ENCODE measurements at places on chromosomes 3 and 15.
A peak's percentile ranks its signal among the peaks of the same experiment; 100 is the strongest.

- DNase-seq, result no peak
These were observed 200.1 kb upstream of the GAP43 start for GRCh38 chr3:115423170-115423569.

DNA sequence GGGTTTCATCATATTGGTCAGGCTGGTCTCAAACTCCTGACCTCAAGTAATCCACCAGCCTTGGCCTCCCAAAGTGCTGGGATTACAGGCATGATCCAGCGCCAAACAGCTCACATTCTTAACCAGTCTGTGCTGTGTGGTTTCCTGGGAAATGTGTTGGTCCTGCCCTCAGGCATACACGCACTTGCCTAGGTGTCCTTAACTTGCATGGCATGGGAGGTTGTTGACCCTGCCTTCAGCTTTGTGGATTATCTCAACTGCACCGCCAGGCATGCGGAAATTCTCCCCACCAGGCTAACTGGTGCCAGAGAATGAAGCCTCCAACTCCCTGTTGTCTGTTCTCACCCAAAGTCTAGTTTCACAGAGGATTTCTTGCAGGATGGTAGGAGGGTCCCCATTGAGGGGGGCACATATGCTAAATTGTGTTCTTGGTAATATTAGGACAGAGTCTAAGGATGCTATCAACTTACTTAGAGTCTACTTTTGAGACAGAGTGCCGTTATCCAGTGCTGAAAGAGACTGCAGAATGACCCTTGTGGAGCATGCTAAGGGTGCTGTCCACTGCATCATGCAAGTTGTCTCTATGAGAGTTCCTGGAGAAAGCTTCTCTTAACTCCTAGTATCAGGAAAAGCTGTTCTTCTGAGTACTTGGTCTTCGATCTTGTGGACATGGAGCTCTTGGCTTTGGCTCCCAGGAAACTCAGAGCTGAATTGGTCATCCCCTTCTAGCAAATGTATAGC, 61.6 kb upstream of the EIF1B start:
- no peak for DNase-seq

GRCh38 chr3:184848934-184849333, 37.0 kb downstream of the VPS8 start:
- no peak for DNase-seq

- no peak for DNase-seq
These were observed 25.1 kb upstream of the SH3GL3 start for GRCh38 chr15:83422081-83422480.

- DNase-seq, result no peak
These were observed 4.0 kb downstream of the LAMP3 start for GRCh38 chr3:183158551-183159006.

GRCh38 chr15:73033611-73034010, 18.7 kb upstream of the NEO1 start:
- DNase-seq, result no peak

GRCh38 chr15:76993114-76993725, 1.7 kb upstream of the PSTPIP1 start:
- no peak for DNase-seq

GRCh38 chr15:39643727-39644126, 62.8 kb downstream of the THBS1 start:
- DNase-seq, result no peak

GRCh38 chr3:134860141-134860540, 65.1 kb downstream of the EPHB1 start:
- no peak for DNase-seq

DNA sequence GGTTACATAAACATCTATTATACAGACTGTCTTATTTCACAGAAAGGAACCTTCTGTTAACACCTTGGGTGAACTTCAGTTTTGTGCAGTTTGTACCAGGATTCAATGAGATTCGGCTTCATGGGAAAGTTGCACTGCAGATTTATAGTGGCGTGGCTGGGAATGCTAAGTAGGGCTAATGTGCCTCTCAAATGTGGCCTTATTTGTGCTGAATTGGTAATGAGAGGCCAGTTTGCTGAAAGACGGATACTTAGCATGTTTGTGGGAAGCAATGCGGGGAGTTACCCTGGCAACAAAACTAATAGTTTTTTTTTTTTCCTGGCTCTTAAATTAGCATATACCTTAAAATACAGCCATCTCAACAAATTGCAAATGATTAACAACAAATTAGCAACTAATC, 28.6 kb upstream of the CEMIP start:
- DNase-seq, result no peak

DNA sequence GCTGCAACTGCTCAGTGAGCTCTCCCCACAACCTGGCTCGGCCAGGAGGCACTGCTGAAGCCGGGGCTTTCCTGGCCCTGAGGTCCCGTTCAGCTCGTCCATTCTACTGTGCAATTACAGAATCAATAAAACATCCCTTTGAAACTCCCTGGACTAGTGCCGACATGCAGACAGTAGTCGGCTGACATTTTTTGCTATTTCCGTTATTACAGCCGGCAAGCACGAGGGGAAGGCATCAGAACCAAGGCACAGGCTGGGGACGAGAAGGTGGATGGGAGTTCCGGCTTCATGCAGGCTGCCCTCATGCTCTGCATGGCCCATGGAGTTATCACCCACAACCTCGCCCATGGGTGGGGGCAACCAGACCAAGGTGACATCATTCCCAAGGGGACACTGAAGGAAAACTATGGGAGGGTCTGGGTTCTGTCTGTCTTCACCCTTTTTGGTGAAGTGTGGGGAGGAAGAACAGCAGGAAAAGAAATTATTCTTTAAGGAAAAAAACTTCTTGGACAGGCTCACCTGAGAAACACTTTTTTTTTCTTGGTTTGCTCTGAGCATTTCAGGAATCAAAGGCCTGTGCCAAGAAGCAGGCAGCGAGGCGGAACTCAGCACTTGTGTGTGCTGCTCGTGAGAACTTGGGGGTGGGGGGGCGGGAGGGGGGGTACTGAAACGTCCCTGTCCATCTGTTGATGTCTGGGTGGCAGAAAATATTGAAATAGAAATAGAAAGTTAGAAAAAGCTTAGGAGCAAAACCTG, 154.5 kb downstream of the FOXP1 start:
- no peak for DNase-seq

DNA sequence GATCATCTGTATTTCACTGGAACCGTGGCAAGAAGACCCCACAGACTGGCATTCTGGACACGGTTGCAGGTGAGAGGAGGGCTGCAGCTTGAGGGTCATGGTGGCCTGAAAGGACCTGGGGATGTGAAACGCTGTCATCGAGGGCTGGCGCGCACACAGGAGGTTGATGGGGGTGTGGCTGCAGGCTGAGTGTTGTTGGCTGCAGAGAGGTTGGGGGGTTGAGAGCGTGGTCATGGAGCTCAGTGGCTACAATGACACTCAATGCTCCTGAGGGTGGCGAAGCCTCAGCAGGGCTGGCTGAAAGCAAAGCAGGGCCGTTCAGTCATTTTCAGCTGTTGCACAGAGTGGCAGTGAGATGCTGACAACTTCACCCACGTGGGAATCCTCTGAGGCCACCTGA, 21.0 kb downstream of the CPN2 start:
- no peak for DNase-seq

GRCh38 chr15:100847194-100847593, 32.4 kb upstream of the ALDH1A3 start:
- DNase-seq, result no peak

GRCh38 chr3:72042397-72043203, 257.7 kb upstream of the PROK2 start:
- no peak for DNase-seq

DNA sequence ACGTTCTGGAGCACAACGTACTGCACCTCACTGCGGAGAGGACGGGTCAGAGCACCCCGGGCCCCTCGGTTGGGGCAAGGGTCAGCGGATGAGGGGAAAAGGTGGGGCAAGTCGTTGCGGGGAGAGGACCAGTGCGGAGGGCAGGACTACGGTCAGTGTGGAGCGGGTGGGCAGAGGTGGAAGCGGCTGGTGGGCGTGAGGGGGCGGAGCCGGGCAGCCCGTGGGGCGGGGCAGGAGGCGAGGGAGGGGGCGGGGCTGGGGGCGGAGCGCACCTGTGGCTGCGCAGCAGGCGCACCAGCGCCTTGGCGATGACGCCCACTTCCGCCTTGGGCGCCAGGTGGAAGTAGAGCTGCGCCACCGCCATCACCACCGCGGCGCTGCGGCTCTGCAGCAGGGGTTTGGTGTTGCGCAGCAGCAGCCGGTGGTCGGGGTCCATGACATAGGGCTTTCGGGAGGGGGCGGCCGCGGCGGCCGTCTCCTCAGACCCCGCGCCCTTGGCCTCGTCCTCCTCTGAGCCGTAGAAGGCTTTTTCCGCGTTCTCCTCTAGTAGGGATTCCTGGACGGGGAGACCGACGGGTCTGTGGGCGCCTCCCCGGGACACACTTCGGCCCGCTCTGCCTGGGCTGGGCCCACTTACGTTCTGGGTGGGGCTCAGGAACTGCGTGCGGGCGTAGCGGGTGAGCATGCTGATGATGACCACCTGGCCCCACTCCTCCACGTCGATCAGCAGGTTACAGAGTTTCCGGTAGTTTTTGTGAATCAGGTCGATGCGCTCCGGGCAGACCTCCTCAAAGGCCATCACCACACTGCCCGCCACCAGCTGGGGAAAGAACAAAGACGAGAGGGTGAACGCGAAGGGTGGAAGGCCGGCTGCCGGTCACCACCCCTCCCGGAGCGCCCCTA, 29.2 kb downstream of the AP3B2 start:
- peak; percentile 79 for DNase-seq

DNA sequence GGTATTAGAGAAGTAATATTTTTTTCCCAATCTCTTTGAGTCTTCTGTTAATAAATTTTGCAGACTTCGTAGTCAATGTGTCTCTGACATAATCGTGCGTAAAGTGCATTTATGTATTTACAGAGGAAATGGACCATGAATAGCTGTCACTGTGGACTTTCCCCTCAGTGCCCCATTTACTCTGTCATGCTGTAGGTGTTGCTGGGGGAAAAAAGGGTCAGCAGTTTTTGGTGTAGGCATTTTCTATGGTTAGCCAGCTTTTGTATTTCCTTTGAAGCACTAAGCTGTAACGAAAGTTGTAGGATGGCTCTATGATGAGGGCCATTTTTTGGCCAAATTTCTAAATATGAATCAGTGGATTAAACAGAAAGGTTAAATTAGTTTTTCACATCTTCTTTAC, 598.4 kb downstream of the FGF12 start:
- DNase-seq, result no peak

GRCh38 chr3:33991673-33992072, 193.2 kb downstream of the PDCD6IP start:
- DNase-seq, result no peak

- no peak for DNase-seq
These were observed 17.5 kb upstream of the PPIB start for GRCh38 chr15:64180235-64180824.

GRCh38 chr3:62602129-62602770, 228.9 kb upstream of the FEZF2 start:
- no peak for DNase-seq

DNA sequence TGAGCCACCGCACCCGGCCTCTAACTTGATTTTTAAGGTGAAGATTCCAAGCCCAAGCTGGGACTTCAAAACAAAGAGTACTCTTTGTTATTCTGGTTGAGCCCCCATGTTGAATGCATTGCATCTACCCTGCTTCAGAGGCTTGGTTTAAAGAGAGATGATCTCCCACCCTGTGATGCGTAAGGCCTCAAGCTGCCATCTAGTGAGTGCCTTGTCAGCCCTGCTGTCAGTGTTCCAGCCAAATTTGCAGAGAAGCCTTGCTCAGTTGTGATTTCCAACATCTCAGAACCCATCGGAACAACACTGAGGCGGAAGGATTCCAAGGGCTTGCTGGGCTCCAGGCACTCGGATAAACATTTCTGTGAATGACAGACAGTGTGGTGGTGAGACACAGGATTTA, 210.7 kb upstream of the RGMA start:
- no peak for DNase-seq

- DNase-seq, result no peak
These were observed 40.4 kb downstream of the SRP14 start for GRCh38 chr15:39998511-39999077.

DNA sequence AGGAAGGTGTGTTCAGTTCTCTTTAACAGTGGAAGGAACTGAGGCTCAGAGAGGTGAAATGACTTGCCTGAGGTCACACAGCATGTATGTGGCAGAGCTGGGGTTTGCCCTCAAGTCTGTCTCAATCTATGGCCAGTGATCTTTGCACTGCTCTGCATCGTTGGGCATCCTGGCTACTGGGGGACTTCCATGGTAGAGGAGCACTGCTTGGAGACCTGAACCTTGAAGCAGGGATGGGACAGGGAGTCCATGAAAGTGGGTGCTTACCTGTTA, 2.0 kb downstream of the CORO2B start:
- DNase-seq, result no peak

GRCh38 chr3:176351408-176351807, 845.9 kb downstream of the TBL1XR1 start:
- DNase-seq, result no peak

GRCh38 chr15:39573844-39574243, 7.0 kb upstream of the THBS1 start:
- no peak for DNase-seq

DNA sequence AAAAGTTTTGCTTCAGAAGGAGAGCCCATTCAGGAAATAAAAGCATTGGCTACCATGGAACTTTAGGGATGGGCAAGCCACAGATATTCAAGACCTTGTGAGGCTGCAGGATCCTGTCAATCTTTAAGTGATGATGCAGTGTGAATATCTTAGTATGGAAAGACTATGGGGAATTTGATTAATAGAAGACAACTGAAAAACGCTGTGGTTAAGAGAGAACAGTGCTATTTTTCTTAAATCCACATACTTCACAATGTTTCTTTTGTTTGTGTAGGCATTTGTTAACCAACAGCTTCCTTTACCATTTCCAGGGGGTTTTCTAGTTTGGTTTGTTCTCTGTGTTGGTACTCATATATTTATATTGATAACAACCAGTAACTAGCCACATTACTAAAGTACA, 90.3 kb downstream of the TMEM212 start:
- DNase-seq, result no peak

DNA sequence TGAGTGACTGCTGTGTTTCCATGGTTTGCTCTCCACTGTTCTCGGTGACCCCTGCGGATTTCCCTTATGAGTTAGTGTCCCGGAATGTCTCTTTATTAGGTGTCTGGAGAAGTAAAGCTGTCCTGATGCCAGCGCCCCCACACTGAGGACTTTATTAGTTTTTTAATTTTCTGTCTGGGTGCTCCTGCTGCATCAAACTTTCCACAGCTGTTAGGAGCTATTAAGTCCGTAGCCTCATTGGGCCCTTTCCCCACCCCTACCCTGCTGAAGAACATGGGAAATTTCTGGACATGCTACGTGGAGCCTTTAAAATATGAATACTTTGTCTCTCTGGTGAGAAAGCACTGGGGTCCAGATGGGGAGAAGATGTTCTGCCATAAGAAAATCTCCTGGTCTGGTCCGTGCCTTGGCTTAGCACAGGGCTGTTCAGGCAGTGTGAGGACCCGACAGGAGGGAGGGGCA, 161.7 kb upstream of the HES1 start:
- no peak for DNase-seq

- no peak for DNase-seq
These were observed 429.4 kb downstream of the EDEM1 start for GRCh38 chr3:5616873-5617272.

DNA sequence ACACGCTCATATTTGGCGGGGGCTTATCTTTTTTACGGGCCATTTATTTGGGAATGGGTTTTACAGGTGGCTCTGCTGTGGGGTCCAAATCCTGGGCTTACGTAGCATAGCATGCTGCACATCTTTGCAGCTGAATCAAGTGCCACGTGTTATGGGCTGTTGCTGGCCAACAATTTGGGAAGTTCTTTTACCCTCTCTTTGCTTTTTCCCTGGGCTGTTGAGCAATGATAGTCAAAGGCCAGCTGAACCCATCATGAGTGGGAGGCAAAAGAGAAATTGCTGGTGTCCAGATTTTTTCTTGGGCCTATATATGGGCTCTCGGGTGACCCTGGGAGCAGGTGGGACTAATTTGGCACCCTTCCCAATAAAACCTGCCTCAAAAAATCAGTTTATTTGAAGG, 209.3 kb upstream of the SATB1 start:
- DNase-seq, result no peak

- DNase-seq, result no peak
These were observed 12.5 kb downstream of the TEX264 start for GRCh38 chr3:51683566-51683965.
